Activated naive CD8-positive, alpha-beta T cell treated with anti-CD3 and anti-CD28 coated beads for 36 hours (primary cell): ENCODE measurements at places on chromosomes 12 and 14.

GRCh38 chr12:124487066-124487833, 80.2 kb downstream of the NCOR2 start:
- no peak for DNase-seq

DNA sequence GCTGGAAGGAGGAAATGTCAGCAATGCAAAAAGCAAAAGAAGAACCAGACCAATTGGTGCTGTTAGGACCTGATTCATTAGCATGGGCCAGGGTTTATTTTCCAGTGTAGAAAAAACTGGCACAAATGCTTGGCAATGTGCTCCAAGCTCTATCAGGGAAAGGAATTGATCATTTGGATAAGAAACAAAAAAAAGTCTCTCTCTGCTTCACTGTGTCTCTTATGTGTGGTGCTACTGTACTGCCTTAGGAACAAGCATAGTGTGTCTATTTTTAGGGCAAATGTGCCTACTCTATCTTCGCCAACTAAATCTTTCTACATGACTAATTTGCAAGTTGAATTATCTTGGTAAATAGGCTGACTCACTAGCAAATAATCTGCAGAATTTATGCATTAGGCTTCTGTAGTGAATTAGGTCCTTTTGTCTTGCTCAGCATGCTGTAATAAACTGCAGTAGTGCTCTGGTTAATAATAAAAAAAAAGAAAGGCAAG, 236.7 kb downstream of the MDGA2 start:
- no peak for DNase-seq

DNA sequence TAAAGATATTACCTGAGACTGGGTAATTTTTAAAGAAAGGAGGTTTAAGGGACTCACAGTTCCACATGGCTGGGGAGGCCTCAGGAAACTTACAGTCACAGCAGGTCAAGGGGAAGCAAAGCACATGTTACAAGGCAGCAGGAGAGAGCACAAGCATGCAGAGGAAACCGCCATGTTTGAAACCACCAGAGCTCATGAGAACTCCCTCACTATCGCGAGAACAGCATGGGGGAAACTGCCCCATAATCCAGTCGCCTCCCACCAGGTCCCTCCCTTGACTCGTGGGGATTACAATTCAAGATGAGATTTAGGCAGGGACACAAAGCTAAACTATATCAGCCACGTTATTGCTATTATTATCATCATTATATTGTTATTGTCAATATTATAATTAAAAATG, 138.7 kb downstream of the RIMBP2 start:
- DNase-seq = no peak

DNA sequence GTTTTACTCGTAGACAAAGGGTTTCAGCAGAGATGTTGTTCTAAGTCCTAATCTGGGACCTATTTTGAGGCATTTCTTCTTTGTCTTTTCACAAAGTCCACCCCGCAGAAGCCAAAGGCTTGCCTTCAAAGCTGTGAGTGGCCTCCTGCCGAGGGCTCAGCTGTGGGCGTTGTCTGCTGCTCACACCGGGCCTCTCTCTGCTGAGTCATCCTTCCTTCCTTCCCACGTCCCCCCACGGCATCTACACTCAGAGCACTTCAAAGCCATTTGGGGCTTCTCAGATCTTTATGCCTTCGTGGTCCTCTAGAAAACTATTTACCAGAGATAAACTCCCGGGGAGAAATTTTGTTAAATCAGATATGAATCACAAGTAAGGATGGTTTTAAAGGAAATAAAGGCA, 115.9 kb upstream of the TMPO start:
- peak; percentile 66 for DNase-seq

- no peak for DNase-seq
Observed at GRCh38 chr14:23653051-23653450, 16.9 kb downstream of the DHRS2 start.

GRCh38 chr12:100904270-100904669, 109.7 kb downstream of the ANO4 start:
- DNase-seq = no peak

DNA sequence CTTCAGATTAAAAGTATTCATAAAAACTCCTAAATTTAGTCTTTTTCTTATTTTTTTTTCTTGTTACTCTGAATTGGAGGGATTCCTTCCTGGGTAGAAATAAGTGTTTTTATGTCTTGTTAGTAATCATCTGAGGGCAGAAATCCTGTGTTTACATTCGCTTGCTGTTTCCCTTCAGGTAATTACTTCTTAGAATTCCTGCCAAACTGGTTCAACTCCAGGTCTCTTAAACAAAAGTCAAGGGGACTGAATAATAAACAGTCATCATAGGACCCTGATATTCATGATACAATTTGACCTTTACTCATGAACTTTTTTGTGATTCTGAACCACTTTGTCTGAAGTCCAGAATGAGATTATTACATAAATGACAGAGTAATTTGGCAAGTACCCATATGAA, 843.9 kb downstream of the FLRT2 start:
- DNase-seq = no peak

GRCh38 chr12:39144613-39145061, 239.2 kb upstream of the CPNE8 start:
- DNase-seq = peak; percentile 0

DNA sequence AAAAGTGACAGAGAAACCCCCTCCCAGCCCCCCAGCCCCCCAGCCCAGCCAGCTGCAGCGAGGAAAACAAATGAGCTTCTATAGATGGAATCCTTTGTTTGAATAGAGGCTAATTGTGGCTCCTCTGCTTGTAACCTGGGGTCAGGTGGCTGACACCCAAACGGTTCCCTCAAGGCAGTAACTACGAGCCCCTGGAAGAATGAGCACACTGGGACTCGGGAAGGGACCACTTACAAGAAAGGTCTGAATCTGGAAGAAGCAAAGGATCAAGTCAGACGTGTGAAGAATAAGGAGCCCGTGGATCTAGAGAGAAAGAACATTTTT, 108.7 kb upstream of the FUT8 start:
- DNase-seq = no peak

GRCh38 chr12:85299053-85299452, 19.0 kb downstream of the ALX1 start:
- no peak for DNase-seq

DNA sequence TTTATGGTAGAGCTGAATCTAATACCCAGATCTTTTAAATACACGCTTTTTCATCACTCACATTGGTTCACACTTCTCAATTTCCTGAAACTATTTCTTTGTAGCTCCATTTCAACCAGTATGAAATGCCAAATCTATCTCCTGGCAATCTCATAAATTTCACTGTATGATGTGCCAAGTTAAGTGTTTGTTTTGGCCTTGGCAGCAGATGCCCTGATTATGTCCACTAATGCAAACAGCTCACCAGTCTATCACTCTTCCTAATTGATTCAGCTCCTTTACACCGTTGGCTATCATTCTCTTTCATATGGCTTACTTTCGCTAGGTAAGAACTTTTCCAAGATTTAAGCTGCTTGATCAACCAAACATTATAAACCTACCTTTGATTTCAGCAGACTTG, 58.6 kb downstream of the ZFC3H1 start:
- no peak for DNase-seq

DNA sequence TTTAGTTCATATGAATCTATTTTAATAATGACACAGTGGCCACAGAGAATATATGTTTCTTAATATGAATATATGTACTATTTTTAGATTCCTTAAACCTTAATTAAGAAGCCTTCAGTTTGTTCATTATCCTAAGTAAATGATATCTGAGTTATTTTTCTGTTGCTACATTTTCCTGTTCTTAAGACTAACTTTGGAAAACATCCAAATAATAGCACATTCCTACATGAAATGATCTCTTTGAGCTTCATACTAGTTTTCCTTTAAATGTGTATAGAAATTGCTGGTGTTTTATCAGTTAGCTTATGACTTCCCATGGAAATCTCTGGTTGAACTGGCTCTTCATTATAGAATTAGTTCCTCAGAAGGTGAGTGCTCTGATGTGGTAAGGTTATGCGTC, 72.1 kb downstream of the POLR3B start:
- no peak for DNase-seq

DNA sequence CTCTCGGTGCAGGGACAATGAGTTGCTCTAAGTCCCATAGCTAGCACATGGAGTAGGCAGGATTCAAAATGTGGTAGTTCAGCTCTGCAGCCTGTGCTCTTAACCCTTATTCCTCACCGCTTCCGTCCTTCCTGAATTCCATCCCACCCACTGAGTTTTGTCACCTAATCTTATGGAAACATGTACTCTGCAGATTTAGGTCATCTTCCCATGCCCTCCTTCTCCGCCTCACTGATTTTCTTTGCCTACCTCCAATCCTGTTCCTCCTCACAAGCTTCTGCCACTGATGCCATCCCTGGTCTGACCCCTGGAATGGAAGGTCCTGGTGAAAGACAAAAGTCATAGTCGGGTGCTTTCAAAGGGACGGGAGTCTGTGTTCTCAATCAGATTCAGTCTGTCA, 46.5 kb upstream of the ABCC9 start:
- DNase-seq = no peak
